H7 (cell line): ENCODE measurements at places on chromosomes 12 and 14. TPM values are rescaled to one million over a fixed set of nuclear protein-coding genes. Genes with fewer than 3 reads are reported as not detected.
A peak's percentile ranks its signal among the peaks of the same experiment; 100 is the strongest.

- no peak for DNase-seq
Measured at GRCh38 chr14:28298156-28298555, 468.4 kb upstream of the FOXG1 start.

GRCh38 chr12:43111608-43112007 is 440.4 kb downstream of the ADAMTS20 start:
- DNase-seq, result no peak

ABHD4 gene
- 28.4 and 29.6 TPM in 2 replicates for total RNA-seq

SPRYD3 gene
- total RNA-seq, result 8.3 and 8.7 TPM in 2 replicates

- DNase-seq, result no peak
Measured at GRCh38 chr14:22650046-22650739, 6.0 kb upstream of the OR6J1 start.

GRCh38 chr12:55072083-55072482 is 52.3 kb downstream of the NEUROD4 start:
- peak; percentile 18 for DNase-seq
